ENCODE measurements at places on chromosomes 5 and 9.

- DNase-seq: no peak
Measured at GRCh38 chr9:105072476-105072875, 144.5 kb upstream of the ABCA1 start.

DNA sequence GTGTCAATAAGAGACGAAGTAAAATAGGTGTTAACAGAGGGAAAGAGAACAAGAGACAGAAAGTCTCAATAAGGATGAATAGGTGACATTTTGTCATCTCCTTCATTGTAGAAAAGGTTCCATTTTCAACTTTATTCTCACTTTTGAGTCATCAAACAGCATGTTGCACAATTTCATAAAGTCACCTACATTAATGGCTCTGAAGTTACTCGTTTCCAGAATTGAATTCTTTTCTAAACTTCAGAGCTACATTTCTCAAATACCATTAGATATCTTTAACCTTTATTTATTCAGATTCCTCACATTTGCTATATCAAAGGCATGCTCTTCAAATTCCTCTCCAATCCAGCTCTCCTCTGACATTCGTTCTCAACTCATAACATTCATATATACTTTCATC, 13.1 kb downstream of the ADAMTS6 start:
- no peak for DNase-seq

- no peak for DNase-seq
Measured at GRCh38 chr9:70995511-70995910, 125.9 kb downstream of the TRPM3 start.

DNA sequence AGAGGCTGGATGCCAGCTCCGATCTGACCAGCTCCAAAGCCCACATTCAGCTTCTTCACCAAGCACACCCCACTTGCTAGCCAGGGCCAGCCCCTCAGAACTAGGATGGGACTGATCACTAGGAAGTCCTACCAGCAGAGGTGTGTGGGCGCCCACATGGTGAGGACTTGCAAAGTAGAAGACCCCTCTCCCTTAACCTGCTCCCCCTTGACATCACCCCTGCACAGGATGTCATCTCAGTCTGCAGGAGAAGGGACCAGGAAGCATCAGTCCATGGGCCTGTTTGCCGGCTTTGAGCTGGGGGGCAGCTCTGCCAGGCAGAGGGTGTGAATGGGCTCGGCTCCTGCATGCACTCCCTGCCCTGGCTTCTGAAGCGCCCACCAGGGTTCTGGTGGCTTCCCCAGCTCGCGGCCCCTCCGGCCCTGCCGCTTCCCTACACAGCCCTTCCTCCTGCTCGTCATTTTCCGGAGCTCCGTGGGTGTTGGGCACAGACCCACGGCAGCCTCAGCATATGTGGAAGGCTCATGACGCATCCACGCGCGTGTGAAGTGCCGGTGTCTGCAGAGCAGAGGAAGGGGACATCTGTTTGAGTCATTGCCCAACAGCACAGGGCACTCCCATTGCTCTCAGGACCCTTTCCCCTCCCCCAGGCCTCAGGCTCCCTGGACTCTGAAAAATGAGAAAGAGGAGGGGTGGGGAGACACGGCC, 3.7 kb upstream of the FAM78A start:
- DNase-seq: no peak

GRCh38 chr5:91598216-91598615, 215.1 kb upstream of the ARRDC3 start:
- no peak for DNase-seq

DNA sequence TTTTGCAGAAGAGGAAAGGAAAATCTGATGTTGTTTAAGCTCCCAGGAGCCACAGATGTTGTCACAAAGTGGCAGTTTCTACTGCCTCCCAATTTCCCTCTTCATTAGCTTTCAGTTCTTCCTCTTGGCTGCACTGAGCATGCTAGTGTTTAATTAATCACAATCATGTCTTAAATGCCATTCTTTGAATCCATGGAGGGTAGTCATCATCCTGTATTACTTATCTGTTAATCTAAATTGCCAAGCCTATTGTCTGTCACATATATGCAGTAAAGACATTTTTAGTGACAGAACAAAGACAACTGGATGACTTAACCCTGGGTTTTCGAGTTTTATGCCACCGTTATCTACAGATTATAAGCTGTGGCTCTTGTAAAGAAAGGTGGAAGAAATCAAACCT, 14.7 kb downstream of the KLHL9 start:
- DNase-seq: no peak

GRCh38 chr5:163360656-163361055, 76.7 kb upstream of the CCNG1 start:
- DNase-seq: no peak

DNA sequence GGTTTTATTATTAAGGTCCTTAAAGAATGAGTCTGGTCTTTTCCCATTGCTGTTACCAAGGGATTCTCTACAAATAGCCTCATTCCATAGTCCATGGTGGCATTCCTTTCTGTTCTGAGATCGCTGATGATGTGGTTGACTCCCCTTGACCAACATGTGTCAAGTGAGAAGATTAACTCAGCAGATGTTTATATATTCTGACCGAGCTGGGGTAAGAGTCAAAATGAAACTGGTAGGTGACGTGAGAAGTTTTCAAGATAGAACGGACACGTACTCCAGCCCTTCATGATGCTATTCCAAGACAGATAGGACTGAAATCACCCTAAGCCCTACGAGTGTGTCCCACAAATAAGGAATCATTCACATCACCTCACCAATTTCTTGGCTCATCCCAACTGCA, 155.5 kb upstream of the WWC1 start:
- no peak for DNase-seq

- no peak for DNase-seq
Measured at GRCh38 chr9:128568470-128569078, 16.2 kb downstream of the SPTAN1 start.

GRCh38 chr5:91341154-91341553, 42.0 kb downstream of the ARRDC3 start:
- no peak for DNase-seq

DNA sequence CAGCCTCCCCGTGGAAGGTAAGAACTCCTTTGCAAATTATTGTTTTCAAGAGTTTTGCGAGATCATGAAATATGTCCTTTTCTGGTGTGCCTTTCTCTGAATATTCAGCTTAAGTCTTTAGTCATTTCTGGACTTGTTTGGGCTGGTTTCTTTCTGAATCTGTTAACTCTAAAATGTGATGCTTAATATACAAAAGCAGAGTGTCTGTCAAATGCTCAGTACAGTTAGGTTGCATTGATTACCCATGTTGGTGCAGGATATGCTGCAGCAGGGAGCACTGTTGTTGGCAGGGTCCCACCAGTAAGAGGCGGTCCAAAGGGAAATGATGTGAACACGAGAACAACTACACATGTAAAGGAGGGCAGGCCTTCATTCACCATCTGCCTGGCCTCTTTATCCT, 47.7 kb downstream of the SPTAN1 start:
- DNase-seq: no peak

- no peak for DNase-seq
Measured at GRCh38 chr9:17630531-17630949, 51.7 kb downstream of the SH3GL2 start.

GRCh38 chr5:52626312-52626711, 161.4 kb upstream of the ITGA1 start:
- DNase-seq: no peak

DNA sequence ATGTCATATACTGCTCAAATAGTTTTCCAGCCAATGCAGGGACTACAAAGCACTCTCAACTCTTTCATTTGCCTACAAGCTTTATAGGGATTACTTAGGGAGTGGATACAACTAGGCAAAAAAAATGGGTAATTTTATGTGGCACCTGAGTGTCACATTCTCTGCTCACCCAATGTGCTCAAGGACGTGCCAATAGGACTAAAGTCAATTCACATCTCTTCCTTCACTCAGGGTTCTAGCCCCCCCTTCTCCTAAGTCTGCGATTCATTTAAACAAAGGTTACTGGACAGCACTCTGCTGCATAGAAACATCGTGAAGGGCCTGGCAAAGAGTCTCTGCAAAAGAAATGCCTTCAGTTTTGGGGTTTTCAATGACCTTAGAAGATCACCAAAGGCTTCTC, 142.3 kb downstream of the TSSK1B start:
- no peak for DNase-seq

DNA sequence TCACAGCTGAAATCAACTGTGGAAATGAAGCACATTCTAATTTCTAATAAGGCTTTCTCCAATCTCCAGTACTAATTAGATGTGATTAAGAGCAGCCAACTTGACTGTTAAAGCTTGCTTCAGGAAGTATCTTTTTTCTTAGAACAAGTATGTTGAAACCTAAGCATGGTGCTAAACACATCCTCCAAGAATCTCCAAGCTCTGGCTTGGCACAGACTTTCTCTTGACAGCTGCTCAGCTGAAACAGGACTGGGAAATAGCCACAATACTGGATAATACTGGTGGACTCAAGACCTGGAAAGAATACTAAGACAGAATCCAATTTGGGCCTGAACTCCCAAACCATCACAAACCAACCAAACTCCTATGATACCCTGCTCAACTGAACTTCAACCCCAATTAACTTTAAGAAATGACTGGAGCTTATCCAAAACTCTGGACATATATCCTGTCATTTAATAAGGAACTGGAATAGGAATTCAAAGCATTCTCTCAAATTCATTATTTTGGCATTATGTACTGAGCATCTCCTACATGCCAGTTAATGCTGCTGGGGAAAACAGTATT, 16.2 kb downstream of the PRKAA1 start:
- DNase-seq: no peak

GRCh38 chr5:138662599-138662998, 87.4 kb upstream of the HSPA9 start:
- DNase-seq: no peak

DNA sequence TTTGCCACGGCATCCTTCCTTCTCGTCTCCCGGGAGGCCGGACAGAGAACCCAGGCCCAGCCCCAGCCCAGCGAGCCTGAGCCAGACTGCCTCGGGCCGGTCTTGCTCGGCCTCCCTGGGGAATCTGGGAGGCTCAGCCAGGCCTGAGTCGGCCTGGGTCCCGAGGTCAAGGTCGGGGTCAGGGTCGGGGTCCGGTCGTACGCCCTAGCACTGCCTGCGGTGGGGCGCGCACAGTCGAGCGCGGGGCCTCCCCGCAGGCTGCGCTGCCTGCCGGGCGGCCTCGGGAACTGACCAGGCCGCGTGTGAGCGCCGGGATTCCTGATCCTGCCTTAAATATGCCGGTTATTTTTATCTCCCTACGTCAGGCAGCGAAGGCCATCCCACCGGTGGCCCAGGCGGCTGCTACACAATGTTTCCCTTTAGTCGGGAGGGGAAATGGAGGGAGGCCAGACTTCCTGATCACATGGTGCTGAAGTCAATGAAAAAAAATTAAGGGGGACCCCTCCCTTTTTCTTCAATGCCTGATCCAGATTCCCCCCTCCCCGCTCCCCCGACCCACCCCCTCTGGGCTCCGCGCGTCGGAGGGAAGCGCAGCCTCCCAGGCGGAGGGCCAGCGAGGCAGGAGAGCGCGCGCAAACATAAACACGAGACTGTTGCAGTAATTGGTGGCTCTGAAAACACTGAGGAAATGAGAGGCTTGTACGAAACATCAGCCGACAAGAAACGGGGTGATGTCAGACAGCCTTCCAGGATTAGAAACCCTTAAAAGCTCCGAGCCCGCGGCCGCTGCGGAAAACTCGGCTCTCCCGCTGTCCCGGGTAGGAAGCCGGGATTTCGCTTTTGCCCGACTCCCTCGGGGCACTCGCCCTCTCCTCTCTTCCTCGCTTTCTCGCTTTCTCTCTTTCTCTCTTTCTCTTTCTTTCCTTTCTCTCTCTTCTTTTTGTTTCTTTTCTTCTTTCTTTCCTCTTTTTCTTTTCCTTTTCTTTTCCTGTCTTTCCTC, 148.2 kb upstream of the KLF4 start:
- DNase-seq: peak; percentile 72

- no peak for DNase-seq
Measured at GRCh38 chr9:134420974-134421432, 94.7 kb downstream of the RXRA start.

DNA sequence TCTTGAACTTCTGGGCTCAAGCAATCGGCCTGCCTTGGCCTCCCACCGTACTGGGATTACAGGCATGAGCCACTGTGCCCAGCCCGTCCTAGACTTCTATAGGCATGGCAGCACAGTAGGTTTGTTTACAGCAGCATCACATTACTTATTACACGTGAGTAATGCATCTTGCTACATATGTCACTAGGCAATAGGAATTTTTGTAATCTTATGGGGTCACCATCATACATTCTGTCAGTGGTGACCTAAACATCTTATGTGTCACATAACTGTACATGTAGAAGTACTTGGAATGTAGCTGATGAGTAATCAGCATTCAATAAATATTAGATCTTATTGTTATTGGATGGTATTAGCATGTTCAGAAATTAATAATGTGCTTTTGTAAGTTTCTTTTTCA, 22.9 kb upstream of the ABCA1 start:
- no peak for DNase-seq

GRCh38 chr9:95363051-95363841, 45.7 kb upstream of the FANCC start:
- DNase-seq: no peak

- DNase-seq: no peak
Measured at GRCh38 chr9:122168356-122168755, 8.6 kb downstream of the MORN5 start.

DNA sequence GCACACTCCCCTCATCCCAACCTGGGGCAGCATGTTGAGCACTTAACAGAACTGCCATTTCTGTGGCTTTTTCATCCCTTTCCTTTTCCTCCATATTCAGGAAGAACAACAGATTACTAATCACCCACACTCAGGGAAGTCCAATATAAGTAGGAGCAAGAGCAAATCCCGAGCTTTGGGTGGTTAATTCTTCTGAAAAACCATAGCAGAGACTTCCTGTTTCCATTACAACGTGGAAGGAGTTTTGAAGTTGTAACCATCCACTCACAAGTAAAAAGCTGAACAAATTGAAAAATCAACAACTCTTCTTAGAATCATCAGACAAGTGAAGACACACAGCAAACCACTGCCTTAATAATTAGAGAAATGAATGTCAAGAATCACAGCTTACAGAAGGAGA, 8.2 kb downstream of the CTSL start:
- DNase-seq: no peak

- DNase-seq: no peak
Measured at GRCh38 chr9:13166996-13167395, 112.5 kb downstream of the MPDZ start.

DNA sequence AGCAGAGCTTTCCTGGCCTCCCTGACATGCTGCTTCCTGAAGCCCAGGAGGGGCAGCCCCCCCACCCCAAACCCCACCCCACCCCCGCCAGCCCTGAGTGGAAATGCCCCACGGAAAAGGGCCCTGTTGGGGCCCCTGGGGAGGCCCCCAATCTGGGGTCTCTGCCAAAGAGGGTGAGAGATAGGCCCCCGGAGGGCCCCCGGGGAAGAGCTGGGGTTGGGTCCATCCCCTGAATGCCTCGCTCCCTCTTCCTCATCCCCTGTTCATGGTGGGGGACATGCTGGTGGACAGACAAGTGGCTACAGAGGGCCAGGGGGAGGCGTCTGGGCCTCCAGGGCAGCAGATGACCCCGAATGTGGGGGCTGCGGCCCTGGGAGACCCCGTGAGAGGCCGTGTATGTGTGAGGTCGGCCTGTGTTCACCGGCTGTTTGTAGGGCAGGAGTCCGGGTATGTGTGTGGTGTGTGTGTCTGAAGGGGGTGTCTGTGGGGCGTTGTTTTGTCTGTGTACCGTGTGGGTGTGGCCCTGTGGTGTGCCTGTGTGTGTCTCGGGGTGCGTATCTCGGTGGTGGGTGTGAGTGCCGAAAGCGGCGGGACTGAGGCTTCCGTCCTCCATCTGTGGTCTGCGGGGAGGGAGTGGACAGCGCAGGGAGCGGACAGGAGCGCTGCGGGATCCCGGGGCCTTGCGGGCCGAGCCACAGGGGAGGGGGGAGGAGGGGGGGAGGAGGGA, 11.3 kb downstream of the C9orf50 start:
- no peak for DNase-seq

GRCh38 chr5:41219658-41220269, 6.4 kb upstream of the C6 start:
- no peak for DNase-seq

Measured in hippocampal formation (tissue), 2 donors.